ENCODE measurements at places on chromosomes 2 and 18.

DNA sequence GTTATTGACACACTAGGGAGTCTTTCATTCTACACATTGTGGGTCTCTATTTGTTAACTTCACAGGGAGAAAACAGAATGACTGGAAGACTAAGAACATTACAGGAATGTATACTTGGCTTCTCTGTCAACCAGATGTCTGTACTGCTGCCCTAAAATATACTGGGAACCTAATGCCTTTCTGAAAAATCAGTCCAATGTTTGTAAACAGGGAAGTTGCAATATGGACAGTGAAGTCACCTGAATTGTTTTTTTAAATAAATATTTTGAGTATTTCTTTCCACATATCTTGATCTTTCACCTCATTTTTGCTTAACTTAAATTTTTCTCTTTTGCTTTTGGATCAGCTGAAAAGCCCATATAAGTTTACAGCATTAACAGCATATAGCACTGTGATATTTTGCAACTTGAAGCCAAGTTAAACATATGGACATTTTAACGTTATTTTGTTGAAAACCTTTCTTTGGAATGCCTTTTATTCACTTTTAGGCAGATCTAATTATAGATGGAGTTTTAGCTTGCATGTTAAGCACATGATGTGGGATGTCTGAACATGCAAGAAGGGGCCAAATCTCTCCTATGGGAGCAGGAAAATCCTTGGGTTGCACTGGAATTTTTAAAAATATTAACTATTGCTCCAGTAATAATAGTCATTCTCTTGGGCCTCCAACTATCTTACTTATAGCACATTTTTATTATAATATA is 137.7 kb upstream of the TWIST2 start:
- no peak for DNase-seq

DNA sequence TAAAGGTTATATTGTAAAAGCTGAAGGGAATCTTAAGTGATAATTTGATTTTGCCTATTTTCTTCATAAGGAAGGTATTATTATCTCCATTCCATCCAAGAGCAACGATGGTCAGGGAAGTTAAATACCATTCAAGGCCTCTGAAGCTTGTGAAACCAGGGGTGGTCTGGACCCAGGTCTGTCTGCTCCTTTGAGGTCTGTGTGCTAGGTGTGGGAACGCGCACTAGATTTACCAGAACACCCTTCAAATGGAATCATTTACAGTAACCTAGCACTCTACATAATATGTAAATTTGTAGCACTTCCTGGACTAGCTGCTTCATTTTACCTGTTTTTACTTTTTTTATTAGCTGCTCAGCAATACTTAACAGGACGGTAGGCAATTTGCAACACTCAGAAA is 6.4 kb upstream of the TRIB2 start:
- DNase-seq: no peak

GRCh38 chr18:59150236-59150635 is 10.6 kb downstream of the SEC11C start:
- no peak for DNase-seq

GRCh38 chr18:73841661-73842060 is 306.0 kb downstream of the FBXO15 start:
- no peak for DNase-seq

- peak; percentile 61 for DNase-seq
Observed at GRCh38 chr2:230326453-230327417, at the start of gene SP140L. TSS of gene SP140L (plus strand) at chr2:230327193. CDS start at chr2:230327270, 77 bp downstream.

GRCh38 chr18:1998121-1998520 is 573.2 kb downstream of the METTL4 start:
- DNase-seq: no peak

DNA sequence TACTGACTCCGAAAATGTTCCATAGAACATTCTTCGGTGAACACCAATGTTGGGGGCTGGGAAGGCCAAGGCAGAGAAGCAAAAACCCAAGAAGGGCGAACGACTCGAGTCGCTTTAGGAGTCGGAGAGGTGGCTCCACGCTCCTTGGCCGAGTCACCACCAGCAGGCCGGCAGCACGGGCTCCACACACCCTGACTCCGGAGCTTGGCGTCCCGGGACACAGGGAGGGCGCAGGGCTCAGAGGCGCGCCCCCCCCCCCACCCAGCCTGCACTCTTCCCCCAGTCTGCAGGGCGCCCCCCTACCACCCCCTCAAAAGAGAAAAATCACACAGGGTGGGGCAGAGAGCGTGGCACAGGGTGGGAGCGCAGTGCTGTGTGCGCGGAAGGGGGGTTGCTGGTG is 7.5 kb upstream of the ADI1 start:
- DNase-seq: no peak

GRCh38 chr2:85318222-85319074 is 9.3 kb downstream of the TGOLN2 start:
- DNase-seq: no peak

- DNase-seq: no peak
Observed at GRCh38 chr18:42341423-42341822, 386.4 kb downstream of the PIK3C3 start.

DNA sequence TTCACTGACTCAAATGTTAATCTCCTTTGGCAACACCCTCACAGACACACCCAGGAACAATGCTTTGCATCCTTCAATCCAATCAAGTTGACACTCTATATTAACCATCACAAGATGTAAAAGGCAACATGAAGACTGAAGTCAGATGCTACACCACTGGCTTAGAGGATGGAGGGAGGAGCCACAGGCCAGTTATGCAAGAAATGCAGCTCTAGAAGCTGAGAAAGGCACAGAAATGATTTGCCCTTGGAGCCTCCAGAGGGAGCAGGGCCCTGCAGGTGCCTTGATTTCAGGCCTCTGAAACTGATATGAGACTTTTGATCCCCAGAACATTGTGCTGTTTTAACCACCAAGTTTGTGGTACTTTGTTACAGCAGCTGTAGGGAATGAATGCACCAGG is 276.3 kb downstream of the KCNS3 start:
- no peak for DNase-seq

DNA sequence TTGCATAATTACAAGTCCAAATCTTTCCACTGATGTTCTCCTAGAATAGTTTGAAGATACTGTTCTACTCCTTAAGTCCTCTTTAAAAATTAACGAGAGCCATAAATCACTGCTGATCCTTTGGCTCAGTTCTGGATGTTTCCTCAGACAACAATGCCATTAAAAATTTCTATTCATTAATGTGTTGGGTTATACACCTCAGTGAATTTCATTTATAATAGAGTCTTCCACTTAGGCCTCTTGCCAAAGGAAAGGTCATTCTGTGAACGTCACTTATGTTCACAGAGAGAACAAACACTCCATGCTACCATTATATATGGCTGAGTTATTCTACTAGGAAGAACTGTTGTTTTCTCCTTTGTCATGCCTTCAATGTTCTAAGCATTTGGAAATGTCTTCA is 1472.3 kb upstream of the CELF4 start:
- DNase-seq: no peak

- no peak for DNase-seq
Observed at GRCh38 chr2:163119966-163120365, 281.4 kb upstream of the KCNH7 start.

GRCh38 chr2:112883669-112884068 is 27.3 kb upstream of the IL37 start:
- DNase-seq: no peak

- no peak for DNase-seq
Observed at GRCh38 chr2:71857636-71858035, 290.0 kb downstream of the CYP26B1 start.

DNA sequence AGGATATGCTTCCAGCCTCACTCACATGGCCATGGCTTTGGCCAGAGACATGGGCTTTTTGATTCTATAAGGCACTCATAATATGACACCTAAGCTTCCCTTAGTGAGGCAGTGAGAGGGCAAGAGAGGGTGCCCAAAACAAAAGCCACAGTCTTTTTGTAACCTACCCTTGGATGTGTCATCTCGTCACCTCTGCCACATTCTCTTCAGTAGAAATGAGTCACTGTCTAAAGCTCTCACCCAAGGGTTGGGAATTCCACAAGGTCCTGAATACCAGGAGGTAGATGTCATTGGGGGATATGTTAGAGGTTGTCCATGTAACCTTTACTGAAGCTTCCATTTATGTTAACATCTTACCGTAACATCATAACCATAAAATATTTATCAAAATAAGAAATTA is 108.4 kb downstream of the ALMS1 start:
- DNase-seq: no peak

DNA sequence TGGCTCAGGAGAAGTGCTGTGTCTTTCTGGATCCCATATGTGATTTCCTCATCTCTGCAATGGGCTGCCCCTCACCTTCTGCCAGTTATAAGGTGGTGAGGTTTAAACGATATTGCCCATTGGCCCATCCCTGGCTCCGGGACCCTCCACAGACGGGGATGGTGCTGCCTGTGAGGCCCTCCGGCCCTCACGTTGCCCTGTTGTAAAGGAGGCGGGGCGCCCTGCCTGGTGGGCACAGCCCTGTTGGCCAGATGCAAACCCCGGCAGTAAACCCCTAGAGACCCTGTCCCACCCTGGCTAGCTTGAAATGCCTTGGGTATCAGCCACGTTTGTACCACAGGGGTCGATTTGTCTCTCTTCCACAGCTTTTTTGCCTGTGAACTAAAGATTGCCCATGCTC is 7.4 kb downstream of the ARHGEF4 start:
- no peak for DNase-seq

DNA sequence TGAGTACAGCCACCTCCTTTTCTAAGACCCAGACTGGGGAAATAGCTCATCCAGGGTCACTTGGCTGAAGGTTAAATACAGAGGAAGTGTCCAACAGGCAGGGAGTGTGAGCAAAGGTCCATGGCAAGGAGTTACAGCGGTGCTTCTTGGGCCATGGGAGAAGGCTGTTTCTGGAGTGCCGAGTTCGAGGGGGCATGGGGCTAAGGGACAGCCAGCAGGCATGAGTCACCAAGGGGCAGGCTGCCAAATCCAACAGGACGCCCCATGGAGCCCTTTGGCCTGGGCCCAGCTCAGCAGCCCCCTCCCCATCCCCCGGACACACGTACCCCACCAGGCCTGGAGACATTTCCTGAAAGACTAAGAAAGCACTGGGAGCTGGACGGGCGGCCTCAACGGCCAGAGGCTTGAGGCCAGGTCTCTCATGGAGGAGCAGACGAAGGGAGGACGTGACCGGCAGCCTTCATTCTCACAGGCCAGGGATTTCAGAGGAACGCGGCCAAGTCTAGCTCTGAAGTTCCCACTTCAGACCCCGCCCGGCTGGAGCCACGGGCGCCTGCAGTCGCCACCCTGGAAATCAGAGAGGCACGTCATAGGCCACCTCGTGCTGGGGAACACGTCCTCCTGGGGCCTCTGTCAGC is 160.4 kb downstream of the SMAD7 start:
- DNase-seq: no peak

DNA sequence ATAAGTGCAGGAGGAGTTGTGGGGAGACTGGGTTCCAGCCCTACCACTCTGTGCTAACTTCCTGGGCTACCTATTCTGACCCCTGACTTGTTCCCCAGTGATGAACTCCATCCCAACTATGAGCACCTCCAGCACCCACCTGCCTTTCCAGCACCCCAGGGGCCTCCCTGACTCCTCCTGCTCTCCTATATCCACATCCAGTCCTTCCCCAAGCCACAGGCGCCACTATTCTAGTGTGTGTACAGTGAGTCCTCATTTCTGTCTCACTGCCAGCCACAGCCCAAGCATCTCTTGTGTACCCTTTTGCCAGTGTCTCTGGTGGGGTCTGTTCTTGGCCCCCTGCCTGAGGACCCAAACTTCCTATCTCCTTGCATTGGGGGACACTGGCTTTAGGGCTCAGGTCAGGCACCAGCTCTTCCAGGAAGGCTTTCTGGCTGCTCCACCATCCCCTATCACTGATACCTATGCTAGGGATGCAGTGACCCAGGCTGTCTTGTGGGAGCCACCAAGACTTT is 145.2 kb downstream of the INHBB start:
- DNase-seq: no peak

- DNase-seq: no peak
Observed at GRCh38 chr2:191158747-191159146, 8.0 kb upstream of the STAT4 start.

DNA sequence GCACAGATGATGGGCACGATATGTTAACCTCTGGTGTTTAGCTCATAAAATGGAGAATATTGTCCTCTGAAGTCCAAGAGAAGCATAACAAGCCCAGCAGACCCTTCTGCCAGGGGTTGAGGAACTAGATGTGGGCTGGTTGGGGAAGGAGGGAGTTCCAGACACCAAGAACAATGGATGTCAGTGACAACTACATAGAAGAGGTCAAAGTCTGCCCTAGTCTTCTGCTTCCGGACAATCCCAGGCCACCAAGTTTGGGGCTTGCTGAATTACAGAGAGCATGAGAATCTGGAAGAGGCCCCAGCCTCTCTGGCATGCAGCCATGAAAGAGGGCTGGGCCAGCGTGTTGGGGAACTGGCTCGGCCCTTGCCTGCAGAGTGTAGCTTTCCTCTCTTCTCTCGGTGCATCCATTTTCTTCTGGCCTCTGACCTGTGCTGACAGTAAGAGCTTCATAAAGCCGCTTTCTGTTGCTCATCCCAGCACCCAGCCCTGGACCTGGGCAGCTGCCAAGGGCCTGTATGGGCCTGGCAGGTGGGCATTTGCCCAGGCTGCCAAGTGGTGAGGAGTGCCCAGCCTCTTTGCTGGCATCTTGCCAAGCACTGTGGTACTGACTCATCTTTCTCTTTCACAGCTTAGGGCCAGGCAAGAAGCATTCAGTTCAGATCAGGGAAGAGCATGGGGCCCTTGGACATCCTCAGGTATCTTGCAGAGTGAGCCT is 14.6 kb upstream of the LAPTM4A start:
- no peak for DNase-seq

GRCh38 chr2:24304098-24304497 is 56.2 kb downstream of the ITSN2 start:
- no peak for DNase-seq

DNA sequence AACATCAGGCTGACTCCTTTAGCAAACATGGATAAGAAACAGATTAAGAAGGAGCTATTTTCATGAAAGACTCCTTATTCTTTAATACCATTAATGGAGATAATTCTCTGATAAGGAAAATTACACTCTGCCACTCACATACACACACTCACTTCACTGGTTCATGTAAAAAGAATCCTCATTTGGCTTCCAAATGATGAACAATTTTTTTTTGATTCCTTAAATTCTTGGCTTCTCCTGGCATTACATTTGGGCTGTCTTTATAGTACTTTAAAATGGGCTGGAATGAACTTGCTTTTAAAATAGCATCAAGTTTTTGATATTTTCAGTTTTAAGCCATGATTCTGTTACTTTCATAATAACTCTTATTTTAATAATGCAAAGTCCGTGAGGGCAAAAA is 328.6 kb downstream of the SLC8A1 start:
- no peak for DNase-seq

DNA sequence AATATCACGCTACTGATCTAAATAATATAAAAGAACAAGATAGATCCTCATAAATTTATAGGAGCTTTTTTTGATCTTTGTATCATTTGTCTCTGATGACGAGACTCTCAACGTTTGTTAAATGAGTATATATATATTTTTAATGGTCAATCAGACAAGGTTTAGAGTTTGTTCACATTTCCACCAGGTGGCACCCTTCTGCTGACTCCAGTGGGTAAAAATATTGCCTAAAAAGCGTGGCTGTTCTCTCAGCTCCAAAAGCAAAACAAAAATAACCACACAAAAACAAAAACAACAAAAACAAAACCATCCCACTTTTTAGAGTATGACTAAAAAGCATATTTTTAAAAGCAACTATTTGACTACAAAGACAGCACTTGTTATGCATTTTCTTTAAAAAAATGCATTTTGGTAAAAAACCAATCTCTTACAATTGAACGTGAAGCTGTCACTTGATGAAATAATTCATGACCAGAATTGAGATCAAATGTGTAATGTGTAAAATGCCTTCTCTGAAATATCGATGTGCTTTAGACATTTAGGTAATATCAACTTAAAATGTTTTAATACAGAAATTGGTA is 723.2 kb downstream of the DPP10 start:
- DNase-seq: no peak
